Bronchial epithelial cell (primary cell): ENCODE measurements at places on chromosomes 12 and 14. TPM values are rescaled to one million over a fixed set of nuclear protein-coding genes. Genes with fewer than 3 reads are reported as not detected.

The CLEC4D gene
- not detected in 2 replicates for total RNA-seq

GRCh38 chr14:102947321-102948103 lies 25.0 kb downstream of the AMN start:
- DNase-seq: no peak

DNA sequence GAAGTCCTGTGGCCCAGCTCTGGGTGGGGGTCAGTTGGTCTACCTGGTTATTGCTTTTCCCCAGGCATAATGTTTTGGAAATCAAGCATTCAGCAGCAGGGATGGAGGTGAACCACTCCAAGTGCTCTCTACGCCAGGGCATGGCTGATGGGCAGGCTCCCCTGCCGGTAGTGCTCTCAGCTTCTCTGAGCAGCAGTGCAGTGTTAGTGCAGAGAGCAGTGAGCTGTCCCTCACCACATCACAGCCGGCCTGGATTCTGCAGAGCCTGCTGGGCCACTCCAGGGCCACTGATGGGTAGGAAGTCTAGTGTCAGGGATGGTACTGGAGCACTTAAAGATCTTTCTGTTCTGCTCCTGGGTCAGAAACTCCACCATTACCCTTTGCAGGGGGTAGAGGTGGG lies 151.1 kb downstream of the CALM1 start:
- DNase-seq: no peak

The CCDC175 gene
- not detected in 2 replicates for total RNA-seq

- no peak for DNase-seq
Measured at GRCh38 chr14:23357261-23357660, 4.6 kb upstream of the SLC22A17 start.

The CFAP54 gene
- 0.26 TPM in 2 replicates for total RNA-seq

- DNase-seq: peak; percentile 85
Measured at GRCh38 chr12:75489613-75490210, 9.2 kb downstream of the GLIPR1 start.

- no peak for DNase-seq
Measured at GRCh38 chr12:104485651-104486362, 29.1 kb downstream of the CHST11 start.

DNA sequence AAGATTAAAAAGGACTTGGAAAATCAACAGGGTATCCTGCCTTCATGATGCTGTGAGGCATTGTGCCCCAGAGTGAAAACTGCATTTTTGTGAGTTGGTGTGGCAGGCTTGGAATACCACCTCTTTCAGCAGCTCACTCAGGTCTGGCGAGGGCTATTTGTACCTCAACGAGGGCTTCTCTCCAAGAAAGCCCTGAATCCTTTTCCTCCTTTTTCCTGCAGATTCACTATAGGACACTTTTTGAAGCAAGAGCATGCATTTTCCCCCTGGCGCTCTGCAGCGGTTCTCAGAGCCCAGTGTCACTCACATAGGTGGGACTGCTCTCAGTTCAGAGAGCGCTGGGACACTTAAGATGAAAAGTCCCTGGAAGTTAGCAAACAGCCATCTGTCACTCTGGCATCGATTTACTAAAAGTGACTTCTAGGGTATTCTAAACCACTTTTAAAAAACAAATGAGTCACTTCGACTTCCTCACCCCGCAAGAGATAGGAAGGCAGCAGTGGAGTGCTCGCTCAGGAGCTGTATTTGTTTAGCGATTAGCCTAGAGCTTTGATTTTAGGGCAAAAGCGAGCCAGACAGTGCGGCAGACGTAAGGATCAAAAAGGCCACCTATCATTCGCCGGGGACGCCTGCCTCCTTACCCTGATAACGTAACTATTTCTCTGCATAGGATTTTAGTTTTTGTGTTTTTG lies 782 bp upstream of the LGR5 start:
- peak; percentile 34 for DNase-seq

- DNase-seq: no peak
Measured at GRCh38 chr12:93116632-93117031, 187.5 kb upstream of the EEA1 start.

The PPFIBP1 gene
- 31.1 and 43.3 TPM in 2 replicates for total RNA-seq

The TAS2R30 gene
- total RNA-seq: 3.1 and 4.5 TPM in 2 replicates

- DNase-seq: peak; percentile 73
Measured at GRCh38 chr14:31950764-31951637, 126.1 kb upstream of the ARHGAP5 start.

DNA sequence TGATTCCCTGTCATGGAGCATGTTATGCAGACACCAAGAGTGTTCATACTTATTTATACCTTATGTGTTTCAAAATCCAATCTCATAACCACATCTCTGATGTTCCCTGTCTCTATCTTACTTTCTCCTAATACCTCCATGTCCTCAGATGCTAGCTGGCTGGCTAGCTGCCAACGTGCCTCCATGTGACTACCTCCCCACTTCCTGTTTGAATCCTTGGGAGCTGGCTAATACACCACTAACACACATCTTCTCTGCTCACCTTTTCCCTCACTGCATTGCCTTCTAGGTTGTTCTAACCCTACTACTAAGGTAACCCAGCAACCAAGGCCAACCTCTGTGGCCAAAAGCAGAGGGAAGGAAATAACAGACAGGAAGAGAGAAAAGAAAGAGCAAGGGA lies 27.3 kb downstream of the TTC5 start:
- peak; percentile 44 for DNase-seq

The C14orf132 gene
- total RNA-seq: 0.64 and 1.1 TPM in 2 replicates

DNA sequence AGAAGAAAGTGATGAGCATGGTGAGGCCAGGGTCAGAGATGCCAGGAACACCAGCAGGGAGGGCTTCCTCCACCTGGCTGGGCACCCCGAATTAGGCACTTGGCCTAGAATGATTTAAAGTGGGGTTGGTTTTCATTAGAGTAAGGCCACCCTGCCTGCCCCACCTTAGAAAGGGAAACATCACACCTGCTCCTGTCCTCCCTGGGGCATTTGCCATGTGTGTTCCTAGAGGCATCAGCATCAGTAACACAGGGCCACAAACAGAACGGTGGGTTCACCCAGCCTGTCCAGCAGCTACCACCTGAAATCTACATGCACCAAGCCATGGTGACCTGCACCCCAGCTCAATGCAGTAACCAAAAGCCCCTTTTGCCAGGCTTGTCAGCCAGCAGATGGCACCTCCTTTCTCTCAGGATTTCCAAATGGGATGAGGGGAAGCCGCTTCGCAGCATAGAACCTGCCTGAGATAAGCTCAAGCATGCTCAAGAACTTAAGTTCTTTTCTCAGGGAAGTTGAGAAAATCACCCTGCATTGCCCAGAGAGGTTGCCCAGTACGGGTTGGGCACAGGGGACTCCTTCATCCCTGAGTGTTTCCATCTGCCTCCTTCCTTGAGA lies 338.8 kb downstream of the DPF3 start:
- no peak for DNase-seq

The PRPH gene
- total RNA-seq: 0.26 and 0.51 TPM in 2 replicates

The CNTN1 gene
- total RNA-seq: 2.4 and 30.3 TPM in 2 replicates

The C3AR1 gene
- not detected in 2 replicates for total RNA-seq

DNA sequence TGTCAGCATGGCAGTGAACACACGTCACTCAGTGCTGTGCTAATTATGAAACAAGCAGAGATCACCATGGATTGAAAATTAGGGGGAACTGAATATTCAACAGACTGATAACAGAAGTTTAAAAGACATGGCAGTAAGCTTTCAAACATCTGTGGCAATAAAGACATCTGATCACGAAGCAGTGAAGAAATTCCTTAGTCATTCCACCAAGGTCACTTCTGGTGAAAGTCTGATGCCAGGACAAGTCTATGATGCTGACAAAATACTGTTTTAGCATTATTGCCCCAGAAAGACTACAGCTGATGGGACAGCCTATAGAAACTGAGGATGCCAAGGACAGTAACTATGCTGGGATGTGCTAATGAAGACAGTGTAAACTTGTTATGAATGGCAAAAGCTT lies 126.9 kb upstream of the RBM19 start:
- DNase-seq: no peak

The METTL3 gene
- 34.3 and 53.2 TPM in 2 replicates for total RNA-seq

DNA sequence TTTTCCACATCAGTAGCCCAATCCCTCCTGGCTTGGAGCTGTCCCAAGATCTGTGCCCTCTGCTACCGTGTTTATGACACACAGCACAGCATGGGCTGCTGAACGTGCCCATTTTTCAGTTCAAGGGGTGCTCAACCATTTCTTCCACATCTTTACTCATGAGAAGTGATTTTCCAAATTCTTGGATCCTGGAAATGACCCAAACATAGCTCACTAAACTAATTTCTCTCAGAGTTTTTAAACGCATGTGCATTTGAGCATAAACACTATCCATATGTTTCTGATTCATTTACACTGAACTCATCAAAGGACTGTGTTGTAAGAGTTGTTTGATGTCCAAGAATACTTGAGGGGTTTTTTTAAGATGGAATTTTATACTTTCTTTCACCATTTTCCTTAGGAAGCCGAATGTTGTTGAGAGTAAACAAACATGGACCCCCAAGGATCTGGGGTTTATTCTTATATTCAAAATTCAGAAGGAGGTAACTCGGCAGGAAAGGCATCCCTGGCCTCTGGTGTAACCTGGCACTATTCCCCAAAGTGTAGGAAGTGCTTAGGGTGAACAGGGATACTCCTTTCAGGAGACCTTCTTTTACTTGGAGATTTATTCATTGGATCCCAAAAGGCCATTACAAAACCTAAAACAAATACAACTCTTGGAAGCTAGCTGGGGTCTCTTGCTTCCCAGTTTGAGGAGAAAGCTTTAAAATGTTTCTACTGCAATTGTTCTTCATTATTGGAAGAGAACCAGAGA lies 215.0 kb downstream of the BMP4 start:
- DNase-seq: no peak

DNA sequence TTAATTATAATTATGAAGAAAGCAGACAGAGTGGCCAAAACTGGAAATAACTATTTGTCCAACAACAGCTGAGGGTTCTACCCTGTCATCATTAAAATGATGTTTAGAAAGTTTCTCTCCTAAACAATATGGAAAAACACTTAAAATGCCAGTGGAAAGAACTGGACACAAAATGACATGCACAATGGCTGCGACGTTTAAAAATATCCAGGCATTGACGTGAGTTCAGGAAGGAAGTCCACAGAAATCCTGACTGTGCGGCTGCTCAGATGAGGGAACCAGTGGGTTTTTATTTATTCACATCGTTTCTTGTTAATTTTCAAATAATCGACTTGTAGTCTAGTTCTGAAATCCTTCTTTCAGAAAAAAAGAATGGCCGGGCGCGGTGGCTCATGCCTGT lies 58.3 kb downstream of the CCNK start:
- no peak for DNase-seq

The TBX3 gene
- total RNA-seq: 0.38 and 1.3 TPM in 2 replicates

The WNT1 gene
- not detected in 2 replicates for total RNA-seq

- no peak for DNase-seq
Measured at GRCh38 chr12:91276509-91276908, 93.9 kb upstream of the DCN start.

GRCh38 chr14:105526776-105527380 lies 495 bp downstream of the TMEM121 start:
- DNase-seq: no peak

- peak; percentile 44 for DNase-seq
Measured at GRCh38 chr12:32508626-32509025, 109.3 kb downstream of the FGD4 start.

DNA sequence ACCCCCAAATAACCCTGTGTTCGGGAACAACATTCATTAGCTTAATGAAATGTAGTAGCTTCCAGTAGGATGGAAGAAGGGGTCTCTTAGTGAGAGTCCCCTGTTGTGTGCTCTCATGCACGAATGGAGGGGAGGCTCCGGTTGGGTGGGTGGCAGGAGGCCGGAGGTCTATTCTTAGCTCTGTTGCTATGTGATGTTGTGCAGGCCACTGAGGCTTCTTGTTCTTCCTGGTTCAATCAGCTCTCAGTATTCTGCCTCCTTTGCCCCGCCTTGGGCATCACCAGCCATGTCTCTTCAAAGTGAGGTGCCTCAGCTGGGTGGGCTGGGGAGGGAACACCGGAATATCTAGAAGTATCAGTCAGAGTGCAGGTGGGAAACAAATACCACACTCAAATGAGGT lies 50.8 kb downstream of the KCNA1 start:
- DNase-seq: no peak

The ACOT4 gene
- 0.26 TPM in 2 replicates for total RNA-seq

GRCh38 chr14:22872033-22872832 lies 693 bp downstream of the LRP10 start:
- DNase-seq: peak; percentile 82

- peak; percentile 59 for DNase-seq
Measured at GRCh38 chr14:51860825-51861499, 550 bp downstream of the GNG2 start.

DNA sequence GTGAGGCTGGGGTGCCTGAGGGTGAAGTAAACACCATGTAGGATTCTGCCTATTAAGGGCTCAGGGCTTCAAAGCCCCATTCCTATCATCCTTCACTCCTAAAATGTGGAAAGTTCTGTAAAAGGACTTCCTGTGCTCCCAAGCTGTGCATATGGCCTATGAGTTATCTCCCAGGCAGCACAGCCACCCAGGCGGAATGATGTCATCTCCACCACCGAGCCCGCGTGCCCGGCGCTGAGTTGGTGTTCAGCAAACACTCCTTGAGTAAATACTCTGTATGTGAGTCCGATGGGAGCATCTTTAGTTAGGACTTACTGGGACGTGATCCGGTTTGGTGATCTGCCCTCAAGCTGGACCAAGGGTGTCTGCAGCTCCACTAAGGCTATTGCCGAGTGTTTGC lies 437.3 kb downstream of the MED13L start:
- DNase-seq: no peak

DNA sequence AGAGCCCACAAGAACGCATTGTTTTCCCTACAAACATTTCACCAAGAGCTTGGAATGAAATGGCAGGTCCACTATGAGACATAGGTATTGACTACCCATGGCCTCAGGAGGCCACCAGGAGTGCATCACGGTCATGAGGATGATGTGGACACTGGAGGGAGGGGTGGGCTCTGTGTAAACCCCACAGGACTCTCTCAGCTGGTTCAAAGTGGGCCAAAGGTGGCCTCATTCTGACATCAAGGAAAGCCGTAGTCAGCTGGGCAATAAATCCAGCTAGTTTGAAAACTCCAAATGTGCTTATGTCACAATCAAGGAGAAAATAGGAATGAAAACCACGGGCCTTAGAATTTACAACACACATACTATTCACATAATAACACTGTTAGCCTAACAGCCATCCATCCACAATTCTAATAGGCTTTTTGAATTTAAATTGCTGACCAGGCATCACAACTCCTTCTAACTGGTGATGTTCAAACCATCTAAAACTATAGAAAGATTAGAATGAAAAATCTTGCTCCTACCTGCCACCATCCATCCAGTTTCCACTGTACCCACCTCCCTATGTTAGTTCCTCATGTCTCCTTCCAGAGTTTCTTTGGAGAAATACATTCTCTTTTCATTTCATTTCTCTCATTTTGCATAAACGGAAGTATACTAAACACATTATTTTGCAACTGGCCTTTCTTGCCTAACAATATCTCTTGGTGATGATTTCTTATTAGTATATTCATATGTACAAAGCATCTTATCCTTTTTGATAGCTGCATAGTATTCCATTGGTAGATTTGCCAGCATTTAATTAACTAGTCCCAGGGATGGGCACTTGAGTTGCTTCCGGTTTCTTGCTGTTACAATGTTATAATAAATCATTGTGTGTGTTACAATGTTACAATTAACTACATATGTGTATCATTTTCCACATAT lies 21.5 kb downstream of the CMKLR1 start:
- DNase-seq: no peak

- DNase-seq: peak; percentile 69
Measured at GRCh38 chr12:79776111-79776510, 85.3 kb upstream of the PAWR start.

The NRXN3 gene
- total RNA-seq: under 0.01 TPM in 1 of 2 replicates, not detected in the other

The GPR132 gene
- 0.13 TPM in 1 of 2 replicates, not detected in the other for total RNA-seq

- DNase-seq: peak; percentile 70
Measured at GRCh38 chr12:50765095-50765911, 1.4 kb downstream of the ATF1 start.
